ENCODE measurements at places on chromosomes 5 and 9.
A peak's percentile ranks its signal among the peaks of the same experiment; 100 is the strongest.

DNA sequence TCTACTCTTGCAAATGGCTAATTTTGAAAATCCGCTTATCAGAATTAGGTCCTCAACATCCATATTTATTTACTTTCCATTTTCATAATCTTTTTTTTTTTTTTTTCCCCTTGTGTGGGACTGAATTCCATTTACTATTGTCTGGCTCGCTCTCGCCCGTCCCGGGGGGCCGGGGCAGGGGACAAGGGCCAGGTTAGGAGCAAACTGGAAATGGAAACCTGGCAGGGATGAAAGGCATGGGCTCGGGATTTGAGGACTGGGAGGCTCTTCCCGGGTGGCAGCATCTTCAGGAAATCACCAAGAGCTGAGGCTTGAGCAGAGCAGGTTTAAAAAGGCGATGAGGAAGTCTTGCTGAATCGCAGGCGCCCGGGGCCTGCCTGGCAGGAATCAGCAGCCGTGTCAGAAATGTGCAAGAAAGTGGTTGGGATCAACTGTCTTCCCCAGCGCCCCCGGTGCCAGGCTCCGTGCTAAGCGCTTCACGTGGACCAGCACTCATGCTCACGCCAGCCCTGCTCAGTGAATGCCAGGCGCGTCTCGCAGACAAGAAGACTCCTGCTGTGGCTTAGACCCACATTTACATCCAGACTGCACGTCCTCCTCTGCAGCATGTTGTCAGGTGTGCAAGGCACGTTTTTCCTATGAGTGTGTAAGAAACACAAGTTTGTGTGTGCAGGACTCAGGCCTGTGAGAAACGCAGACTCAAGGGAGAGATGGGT is 66.3 kb upstream of the UNC5A start:
- no peak for DNase-seq

GRCh38 chr9:135056541-135056940 is 30.9 kb upstream of the OLFM1 start:
- no peak for DNase-seq

- DNase-seq, result no peak
Observed at GRCh38 chr9:130191068-130191748, 19.0 kb downstream of the NCS1 start.

GRCh38 chr5:10262121-10262774 is 12.2 kb downstream of the CCT5 start:
- DNase-seq, result no peak

GRCh38 chr5:77337246-77337645 is 126.8 kb downstream of the PDE8B start:
- DNase-seq, result peak; percentile 46

GRCh38 chr9:93319992-93320500 is 131.4 kb upstream of the FAM120A start:
- DNase-seq, result no peak

- DNase-seq, result no peak
Observed at GRCh38 chr9:89080193-89080592, 88.9 kb downstream of the S1PR3 start.

DNA sequence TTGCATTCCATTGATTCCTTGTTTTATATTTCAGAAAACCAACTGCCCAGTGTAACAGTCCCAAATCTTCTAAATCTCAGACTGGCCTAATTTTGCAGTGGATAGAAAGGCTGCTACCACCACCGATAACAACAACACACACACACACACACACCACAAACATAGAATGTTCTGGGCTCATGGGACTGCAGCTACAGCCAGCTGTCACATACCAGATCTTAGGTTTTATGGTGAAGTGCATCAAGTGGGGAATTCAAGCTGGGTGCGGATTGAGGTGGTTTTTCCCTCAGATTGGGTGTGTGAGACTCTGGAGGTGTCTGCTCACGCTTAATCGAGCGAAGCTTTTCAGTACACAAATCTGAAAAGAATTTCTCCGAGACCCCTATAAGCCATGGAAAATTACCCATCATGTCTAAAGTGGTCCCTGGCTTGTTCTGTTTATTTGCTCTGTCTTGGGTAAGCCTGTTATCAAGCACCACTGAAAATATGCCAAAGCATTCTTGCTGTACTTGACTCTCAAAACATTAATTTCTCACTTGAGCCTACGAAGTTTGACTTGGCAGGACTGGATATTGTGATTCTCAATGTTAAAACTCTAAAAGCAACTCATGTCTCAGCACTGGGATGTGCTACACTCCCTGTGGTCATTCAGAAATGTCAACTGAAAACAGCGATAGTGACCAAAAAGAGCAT is 71.1 kb downstream of the ALDH7A1 start:
- DNase-seq, result no peak

- DNase-seq, result no peak
Observed at GRCh38 chr5:92332039-92332438, 948.9 kb upstream of the ARRDC3 start.

GRCh38 chr5:135458356-135458755 is 6.2 kb upstream of the TIFAB start:
- no peak for DNase-seq

DNA sequence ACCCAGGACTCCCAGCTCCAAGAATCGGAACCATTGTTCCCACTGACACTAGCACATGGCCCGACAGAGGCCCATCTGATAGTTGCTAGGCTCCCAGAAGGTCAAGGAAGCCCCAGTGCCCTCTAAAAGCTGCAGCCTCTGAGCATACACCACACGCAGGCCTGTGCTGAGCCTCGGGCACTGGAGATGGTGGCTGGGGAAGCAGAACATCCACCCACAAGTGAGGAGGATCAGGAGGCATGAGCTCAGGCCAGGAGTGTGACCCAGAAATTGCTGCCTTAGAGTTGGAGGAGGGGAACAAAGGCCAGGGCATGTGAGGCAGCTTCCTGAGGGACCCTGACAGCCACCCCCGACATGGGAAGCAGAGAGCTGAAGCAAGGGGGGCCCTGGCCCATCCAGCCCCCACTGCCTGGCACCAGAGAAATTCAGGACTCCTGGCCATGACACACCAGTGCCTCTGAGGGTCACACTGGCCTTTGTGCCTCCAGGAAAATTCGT is 21.4 kb downstream of the IPPK start:
- DNase-seq, result no peak

- DNase-seq, result no peak
Observed at GRCh38 chr9:121909111-121909510, 184.0 kb downstream of the TTLL11 start.

DNA sequence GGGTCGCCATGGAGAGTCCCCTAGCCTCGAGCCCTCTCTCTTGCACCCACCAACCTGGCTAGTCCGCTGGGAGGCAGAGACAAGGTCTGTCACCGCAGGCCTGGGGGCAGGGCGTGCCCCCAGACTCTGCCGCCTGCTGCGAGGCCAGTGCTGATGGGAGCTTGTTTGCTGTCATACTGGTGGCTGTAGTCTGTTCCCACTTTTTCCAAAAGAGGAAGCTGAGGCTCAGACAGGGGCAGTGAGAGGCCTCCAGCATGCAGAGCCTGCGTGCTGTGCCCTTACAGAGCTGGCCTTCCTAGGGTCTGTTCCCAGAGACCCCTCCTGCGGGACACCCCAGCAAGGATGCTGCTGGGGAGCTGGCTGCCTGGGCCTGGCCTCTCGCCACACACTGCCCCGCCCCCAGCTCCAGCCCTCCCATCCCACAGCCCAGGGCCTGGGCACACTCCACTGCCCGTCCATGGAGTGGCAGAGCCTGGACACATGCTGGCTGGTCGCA is 21.0 kb upstream of the SUSD3 start:
- DNase-seq, result no peak

DNA sequence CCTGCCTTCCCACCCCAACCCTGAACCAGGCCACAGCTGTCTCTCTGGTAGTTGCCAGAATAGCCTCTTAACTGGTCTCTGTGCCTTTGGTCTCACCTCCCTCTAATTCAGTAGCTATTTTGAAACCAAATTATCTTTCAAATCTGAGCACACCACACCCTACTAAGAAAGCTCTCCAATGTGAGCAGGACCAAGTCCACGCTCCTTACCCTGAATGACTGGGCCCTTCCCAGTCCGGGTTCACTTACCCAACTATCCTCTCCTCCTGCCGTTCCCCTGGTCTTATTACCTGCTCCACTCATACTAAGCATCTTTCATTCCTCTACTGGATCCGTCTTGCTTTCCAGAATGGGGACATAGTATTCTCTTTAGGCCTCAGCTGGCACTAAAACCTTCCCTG is 16.8 kb downstream of the ANKH start:
- no peak for DNase-seq

GRCh38 chr5:126544087-126544740 is 50.8 kb downstream of the ALDH7A1 start:
- peak; percentile 11 for DNase-seq

DNA sequence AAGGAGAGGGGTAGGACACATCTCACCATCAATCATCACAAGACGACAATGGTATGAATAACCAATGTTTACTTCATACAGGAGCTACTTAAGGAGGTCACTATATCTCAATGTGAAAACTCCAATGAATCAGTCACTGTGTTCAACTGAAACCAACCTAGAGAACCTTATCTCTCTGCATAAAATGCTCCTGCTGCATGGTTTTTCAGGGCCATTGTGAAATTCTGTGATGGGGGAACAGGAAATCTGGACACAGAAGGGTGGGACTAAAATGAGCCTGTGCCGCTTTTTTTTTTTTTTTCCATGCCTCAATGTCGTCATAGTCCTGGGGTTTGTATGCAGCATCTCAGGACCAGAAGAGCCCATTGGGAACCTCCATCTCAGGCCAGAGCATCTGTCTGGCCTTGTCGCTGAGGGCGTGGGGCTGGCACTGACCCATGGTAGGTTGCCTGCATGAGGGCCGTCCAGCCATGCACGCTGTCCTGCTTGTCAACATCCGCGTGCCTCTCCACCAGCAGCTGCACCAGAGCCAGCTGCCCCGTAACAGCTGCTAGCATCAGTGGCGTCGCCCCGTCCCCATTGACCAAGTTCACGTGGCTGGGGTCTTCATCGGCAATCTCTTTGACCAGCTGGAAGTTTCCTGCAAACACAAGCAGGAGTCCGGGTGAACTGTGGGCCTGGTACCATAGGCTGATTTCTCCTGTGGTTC is 12.7 kb downstream of the ANKS6 start:
- no peak for DNase-seq

DNA sequence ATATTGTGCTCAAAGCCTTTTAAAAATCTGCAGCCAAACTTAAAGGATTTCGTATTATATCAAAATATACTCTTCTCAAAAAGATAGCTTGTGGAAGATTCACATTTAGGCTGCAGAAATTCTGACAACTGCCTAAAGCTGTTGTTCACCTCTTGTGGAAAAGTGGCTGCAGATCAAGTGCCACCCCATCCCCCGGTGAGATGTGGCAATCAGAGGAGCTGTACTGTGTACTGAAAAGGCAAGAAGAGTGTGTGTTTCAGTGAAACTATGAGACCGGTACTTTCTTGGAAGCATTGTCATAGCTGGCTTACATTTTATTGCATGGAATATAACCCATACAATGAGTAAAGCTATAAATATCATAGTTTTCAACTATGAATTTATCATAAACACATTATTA is 64.3 kb downstream of the CDH18 start:
- DNase-seq, result no peak
